ENCODE measurements at places on chromosomes 6 and 20.

GRCh38 chr6:105428342-105428957 lies 25.6 kb upstream of the PREP start:
- DNase-seq, result no peak

- DNase-seq, result no peak
These were observed 368.1 kb upstream of the MARCKS start for GRCh38 chr6:113488812-113489685.

- DNase-seq, result no peak
These were observed 27.8 kb upstream of the TLDC2 start for GRCh38 chr20:36848078-36848660.

DNA sequence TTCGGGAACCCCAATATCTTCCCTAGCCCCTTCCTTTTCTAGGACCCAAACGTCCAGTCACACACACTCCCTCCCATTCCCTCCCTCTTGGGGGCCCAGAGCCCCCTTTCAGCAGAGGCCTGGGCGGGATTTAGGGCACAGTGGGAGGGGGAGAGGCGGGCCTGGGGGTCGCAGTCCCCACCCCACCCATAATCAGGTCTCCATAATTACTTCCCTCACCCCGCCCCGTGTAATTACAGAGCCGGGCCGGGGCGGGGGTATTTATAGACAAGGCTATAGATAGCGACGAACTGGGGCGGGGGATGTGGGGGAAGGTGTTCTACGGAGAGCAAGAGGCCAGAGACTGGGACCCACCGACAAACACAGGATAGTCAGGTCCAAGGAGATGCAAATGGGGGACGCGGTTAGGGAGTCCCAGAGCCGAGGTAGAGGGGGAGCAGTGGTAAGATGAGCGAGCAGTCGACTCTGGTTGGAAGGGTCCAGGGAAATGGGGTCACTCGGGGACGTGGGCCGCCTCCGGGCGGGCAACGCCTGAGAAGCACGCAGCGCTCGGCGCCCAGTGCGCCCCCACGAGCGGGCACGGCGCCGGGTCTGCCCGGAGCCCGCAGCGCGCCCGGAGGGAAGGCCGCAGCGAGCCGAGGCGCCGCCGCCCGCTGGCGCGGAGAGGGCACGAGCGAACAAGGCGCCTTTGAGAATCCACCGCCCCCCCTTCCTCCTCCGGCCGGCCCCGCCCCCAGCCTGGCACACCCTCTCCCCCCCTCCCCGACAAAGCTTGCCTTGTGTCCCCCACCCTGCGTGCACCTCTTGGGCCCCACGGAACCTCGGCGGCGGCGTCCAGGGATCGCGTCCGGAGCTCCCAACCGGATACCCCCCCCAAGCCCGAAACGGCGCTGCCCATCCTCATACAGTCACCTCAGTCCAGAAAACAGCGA lies 670 bp upstream of the COL11A2 start:
- no peak for DNase-seq

GRCh38 chr6:101936516-101936915 lies 543.0 kb downstream of the GRIK2 start:
- DNase-seq, result no peak

- DNase-seq, result no peak
These were observed 13.9 kb upstream of the SULF2 start for GRCh38 chr20:47799116-47799715.

DNA sequence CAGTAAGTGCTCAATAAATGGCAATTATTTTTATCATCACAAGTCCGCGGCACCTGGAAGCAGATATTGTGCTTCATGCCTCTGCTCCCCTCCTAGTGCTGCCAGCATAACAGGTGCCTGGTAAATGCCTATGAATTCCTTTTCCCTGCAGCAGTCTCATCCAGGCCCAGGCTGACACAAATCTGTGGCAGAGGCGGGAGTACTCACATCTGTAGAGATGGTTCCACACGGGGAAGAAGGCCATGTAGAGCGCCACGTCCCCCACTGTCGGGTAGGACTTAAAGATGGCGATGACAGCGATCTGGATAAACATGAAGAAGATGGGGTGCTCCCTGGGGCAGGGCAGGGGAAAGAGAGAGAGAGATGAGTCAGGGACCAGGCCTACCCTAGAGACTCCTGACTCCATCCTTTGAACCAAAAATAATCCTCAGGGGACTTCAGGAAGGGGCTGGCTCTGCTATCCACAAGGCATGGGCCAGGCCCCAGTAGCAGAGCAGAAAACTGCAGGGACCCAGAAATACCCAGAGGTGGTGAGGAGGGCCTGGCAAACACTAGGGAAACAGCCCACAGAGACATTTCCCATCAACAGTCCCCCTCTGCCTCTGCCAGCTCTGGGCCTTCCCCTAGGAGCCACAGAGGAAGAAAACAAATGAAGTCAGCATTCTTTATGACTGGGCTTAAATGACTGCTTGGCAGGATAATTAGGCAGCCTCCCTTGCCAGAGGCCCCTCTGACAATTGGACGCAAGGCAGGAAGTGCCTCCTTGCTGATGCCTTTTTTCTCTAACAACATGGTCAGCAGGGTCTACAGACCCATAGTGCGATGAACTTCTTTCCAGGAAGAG lies 23.0 kb downstream of the MAP1LC3A start:
- no peak for DNase-seq

DNA sequence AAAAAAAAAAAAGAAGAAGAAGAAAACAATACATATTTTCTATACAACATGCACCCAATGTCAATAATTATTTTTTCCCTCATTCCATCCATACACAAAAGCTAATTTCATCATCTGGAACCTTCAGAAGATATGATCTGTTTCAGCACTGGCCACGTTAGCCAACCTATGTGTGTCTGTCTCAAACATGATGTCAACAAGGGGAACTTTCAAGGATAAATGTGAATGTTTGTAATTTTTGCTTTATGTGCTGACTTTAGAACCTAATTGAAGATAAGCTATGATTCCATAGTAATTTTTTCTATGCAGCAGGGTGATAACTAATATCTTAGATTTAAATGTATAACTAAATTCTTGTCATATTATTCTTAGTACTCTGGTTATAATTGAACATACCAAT lies 37.9 kb downstream of the IPCEF1 start:
- DNase-seq, result no peak

DNA sequence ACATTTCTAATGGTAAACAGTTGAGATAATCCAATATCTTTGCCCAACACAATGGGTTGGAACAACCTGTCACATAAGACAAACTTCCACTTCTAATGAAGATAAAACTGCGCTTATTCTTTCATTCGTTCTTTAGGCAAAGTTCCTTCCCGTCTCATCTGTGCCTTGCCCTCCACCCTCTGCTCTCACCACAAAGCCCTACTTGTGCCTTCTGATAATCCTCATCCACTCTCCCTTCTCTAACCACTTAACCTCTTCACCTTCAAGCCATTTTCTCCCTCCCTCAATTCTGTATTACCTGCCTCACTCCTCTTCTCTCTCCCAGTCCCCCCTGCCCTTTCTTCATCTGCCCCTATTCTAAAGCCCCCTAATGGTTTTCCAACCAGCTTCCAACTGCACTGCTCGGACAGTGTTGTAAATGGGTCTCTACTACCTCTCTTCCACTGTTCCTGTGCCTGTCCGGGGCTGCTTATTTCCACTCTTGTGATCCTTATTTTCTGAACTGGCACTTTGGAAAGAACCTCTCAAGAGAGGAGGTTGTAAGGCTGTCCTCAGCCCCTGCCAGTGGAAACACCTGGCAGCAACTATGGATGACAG lies 62.9 kb upstream of the MYB start:
- no peak for DNase-seq

- DNase-seq, result no peak
These were observed 104.1 kb downstream of the PSMB1 start for GRCh38 chr6:170448751-170449630.

- DNase-seq, result no peak
These were observed 111.8 kb upstream of the SLC35F1 start for GRCh38 chr6:117795234-117795633.

GRCh38 chr20:62285151-62285550 lies 17.6 kb upstream of the ADRM1 start:
- DNase-seq, result no peak

- no peak for DNase-seq
These were observed 97.9 kb downstream of the HUS1B start for GRCh38 chr6:558959-559358.

DNA sequence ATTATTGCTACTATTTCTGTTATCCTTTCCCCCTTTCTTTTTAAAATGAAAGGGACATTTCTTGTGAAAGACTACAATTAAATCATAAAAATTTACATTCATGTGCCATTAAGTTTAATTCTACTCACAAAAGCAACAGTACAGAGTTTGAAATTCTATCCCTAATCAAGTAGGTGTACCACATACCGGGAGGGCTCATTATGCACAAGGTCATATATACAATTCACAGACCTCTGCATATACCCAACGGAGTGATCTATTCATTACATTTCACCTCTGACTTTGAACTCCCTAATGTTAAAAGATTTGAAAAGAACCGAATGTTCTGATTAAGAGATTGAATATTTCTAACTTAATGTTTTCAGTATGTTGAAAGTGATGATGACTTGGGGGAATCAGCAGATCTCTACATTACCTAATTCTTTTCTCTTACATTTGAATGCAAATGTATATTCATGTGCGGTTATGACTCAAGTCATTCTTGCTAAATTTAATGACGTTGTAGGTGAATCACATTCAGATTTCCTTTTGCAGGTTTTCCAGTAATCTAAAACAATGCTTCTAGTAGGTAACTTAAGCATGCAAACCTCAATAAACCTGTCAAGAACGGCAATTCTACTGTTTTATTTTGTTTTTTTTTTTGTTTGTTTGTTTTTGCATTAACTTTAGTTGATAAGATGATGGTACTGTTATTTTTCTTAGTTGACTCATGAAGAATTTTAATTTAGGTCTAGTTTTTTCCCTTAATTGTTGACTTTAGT lies 7.3 kb downstream of the EYA4 start:
- no peak for DNase-seq

DNA sequence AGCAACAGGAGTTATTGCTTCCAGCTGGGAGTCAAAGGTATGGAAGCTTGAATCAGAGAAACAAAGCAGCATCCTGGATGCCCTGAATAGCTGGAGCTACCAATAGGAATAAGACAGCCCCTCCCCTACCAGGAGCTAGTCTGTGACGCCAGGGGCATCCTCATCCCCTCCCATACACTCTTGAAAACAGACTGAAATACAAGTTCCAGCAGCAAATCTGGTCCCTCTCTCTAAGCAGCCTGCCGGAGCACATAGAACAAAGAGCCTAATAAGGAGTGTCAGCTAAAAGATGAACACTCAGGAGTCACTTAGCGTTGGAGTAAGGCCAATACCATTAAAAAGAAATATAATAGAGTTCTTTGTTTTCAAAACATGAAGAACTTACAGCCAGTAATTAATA lies 25.6 kb downstream of the FILIP1 start:
- DNase-seq, result no peak

DNA sequence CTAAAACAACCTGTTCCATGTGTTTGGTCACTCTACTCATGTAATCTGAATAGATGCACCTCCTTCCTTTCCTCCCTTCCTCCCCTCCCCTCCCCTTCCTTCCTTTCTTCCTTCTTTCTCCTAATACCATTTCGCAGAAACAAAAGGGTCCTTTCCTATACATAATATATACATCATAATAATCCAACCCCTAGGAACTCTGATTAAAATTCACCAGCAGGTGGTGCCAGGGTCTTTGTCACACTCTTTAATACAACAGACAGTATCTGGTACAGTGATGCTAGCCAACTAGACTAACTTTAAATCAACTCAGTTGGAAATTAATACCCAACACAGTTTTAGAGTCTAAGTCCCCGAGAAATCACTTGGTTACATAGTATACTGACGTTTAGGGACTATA lies 181.2 kb upstream of the SHLD1 start:
- DNase-seq, result peak; percentile 70

DNA sequence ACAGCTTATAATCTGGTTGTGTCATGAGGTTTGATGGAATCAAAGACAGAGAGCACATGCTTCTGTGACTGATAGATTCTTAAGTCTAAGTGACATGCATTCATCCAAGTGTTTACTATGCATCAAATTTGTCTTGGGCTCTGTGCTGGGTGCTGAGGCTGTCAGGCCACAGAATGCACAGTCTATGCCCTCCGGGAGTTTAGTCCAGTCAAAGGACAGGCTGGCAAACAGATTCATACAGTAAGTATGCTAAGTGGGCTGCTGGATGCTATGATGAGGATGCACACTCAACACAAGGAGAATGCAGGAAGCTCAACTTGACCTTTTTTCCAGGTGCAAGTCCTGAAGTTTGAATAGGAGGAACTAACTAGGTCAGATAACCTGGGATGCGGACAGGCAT lies 146.7 kb downstream of the UST start:
- no peak for DNase-seq

DNA sequence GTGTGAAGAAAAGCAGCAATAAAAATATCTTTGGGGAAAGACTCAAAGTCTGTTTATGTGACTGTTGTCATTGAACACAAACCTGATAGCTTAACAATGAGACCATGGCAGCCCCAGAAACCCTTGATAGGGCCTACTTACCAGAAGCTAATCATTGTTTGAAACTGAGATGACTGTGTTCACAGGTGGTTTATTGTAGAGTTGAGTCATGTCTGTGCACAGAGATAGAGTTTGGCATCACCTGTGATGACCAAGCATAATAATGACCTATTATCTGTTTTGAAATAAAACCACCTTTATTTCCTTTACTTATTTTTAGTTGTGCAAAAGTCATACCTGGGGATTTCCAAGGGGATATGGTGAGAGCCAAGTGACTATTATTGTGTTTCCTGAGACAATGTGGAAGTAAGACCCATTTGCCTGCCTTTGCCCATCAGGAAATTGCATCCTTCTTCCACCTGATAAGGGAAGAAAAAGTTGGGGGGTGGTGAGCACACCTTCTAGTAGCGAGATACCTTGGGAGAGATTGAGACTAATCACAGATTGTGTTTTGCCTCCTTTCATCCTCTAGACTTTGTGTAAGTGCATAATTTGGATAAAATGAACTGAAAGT lies 456.9 kb upstream of the JAG1 start:
- DNase-seq, result no peak

DNA sequence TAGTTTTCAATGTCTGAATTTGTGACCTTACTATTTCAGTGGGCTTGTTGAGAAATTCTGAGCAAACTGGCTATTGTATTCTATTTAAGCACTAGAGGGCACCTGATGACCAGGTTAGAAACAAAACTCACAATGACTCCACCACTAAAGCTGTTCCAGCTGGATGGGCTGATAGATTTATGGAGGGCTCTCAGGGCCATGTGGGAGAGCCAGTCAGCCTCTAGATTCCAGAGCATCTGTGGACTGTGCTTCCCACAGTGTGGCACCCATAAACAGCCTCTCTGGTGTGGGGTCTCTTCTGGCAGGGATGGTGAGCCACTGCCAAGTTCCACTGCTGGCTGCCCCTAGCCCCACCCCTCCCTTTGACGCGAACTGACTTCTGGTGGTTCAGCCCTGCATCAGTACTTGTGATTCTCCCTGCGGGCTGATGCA lies 29.2 kb downstream of the C6orf58 start:
- no peak for DNase-seq

DNA sequence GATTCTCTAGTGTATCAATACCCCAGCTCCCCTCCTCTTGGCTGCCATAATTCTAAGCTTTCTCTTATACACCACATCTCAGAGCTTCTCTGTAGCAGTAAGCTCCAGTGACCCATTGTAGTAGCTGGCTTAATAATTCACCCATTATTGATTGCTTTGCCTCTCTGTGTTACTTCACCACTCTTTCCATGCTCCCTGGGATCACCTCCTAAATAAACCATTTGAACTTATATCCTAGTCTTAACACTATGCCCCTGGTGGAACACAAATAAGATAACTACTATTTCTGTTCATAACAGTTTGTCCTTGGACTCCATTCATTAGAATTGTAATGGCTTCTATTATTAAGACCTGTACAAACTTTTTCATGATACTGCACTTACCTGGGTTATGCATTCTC lies 758.9 kb downstream of the KIF16B start:
- no peak for DNase-seq
